Hematopoietic multipotent progenitor cell (in vitro differentiated cells): ENCODE measurements at places on chromosomes 13 and 19. TPM values are rescaled to one million over a fixed set of nuclear protein-coding genes. Genes with fewer than 3 reads are reported as not detected.

DNA sequence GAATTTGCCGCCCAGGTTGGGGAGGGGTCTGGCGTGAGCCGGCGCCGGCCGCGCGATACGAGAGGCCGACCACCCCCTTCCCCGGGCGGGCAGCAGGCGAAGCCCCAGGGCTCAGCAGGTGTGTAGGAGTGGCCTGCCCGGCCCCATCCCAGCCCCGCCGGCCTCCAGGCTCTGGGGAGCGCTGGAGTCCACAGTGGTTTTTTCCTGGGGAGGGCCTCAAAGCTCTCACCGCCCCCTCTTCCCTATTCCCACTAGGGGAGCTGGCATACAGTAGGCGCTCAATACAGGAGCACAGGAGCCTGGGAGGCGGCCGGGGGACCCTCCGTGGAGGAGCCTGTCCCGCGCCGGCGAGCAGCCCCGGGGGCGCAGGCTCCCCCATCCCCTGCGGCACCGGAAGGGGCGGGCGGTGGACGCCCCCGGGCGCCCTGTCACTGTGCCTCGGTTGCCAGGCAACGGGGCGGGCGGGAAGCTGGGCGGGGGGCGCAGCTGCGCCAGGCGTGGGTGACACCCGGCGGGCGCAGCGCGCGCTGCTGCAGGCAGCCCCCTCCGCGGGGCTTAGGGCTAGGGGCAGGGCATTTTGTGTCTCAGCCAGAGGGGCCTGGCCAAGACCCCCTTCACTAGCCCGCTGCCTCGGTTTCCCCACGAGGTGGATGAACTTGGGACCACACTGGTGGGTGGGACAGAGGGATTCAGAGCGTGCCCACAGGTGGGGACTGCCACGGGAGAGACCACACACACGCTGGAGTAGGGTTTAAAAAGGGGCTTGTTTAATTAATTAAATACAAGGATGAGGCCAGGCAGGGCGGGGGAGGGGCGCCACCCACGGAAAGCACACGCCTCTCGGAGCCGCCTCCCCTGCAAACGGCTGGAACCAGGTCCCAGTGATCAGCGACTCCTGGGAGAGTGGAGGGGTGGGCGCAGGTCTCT is 3.6 kb upstream of the REXO1 start:
- peak; percentile 88 for DNase-seq

GRCh38 chr19:49921871-49922795 is 6.9 kb upstream of the ATF5 start:
- DNase-seq = no peak

GRCh38 chr19:17075864-17076542 is 426 bp downstream of the MYO9B start:
- no peak for DNase-seq

Gene DUXA
- total RNA-seq = not detected

Gene DMKN
- 1.6 TPM for total RNA-seq

DNA sequence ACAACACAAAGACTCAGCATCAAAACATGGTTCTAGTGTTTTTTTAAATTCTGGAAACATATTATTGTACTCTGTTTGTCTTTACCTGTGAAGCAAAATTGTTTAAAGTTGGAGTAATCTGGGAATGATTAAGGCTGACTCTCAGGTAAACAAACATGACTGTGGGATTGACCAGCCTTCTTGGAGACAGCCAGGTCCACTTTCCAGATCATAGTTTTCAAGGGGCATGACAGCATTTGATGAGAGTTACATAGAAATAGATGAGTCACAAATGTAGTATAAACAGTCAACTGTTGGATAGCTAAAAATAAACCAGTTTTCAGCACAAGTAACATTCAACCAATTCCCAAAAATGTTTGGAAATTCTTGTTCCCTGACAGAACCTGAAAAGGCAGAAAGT is 1680.9 kb downstream of the OLFM4 start:
- no peak for DNase-seq

DNA sequence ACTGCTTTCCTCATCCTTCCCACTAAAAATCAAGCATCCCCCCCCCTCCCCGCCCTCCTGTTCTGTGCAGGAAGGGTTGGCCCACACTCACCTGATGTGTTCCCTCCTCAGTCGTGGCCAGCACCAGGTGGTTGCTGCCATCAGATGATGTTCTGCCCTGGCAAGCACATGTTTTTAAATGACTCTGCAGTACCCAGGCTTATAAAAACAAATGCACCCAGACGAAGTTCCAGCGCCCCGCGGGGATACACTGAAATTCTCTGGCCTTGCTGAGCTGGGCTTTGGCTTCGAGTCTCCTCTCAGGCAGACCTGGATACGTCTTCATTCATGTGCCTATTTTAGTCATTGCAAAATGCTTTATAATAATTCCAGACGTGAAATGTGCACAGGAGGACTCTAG is 316.3 kb downstream of the DLEU7 start:
- DNase-seq = no peak
